Aortic smooth muscle cell (primary cell): ENCODE measurements at places on chromosomes 7 and 10. TPM values are rescaled to one million over a fixed set of nuclear protein-coding genes. Genes with fewer than 3 reads are reported as not detected.

Gene PSAP
- total RNA-seq, result 883 and 905 TPM in 2 replicates

Gene AGBL3
- 1.6 and 1.7 TPM in 2 replicates for total RNA-seq

Gene GNAT3
- not detected in 2 replicates for total RNA-seq

Gene FAM237B
- total RNA-seq, result not detected in 2 replicates

Gene SPDYE16
- 0.06 and 0.13 TPM in 2 replicates for total RNA-seq

Gene C10orf67
- not detected in 2 replicates for total RNA-seq

Gene KLHL7
- total RNA-seq, result 21.4 and 29.2 TPM in 2 replicates

Gene ALOX5
- total RNA-seq, result not detected in 2 replicates

Gene NXPH1
- not detected in 2 replicates for total RNA-seq

Gene ZFYVE27
- total RNA-seq, result 19.9 and 21.7 TPM in 2 replicates

Gene ITPRIP
- 12.6 and 25.4 TPM in 2 replicates for total RNA-seq

Gene CCDC172
- not detected in 2 replicates for total RNA-seq

Gene ARHGEF35
- 2.0 and 3.0 TPM in 2 replicates for total RNA-seq
